Astrocyte of the spinal cord (primary cell): ENCODE measurements at places on chromosomes 16 and 17.

- peak; percentile 15 for DNase-seq
Observed at GRCh38 chr17:61556224-61557188, 34.5 kb downstream of the NACA2 start.

GRCh38 chr17:41015454-41015853 lies 6.5 kb upstream of the KRTAP3-1 start:
- no peak for DNase-seq

DNA sequence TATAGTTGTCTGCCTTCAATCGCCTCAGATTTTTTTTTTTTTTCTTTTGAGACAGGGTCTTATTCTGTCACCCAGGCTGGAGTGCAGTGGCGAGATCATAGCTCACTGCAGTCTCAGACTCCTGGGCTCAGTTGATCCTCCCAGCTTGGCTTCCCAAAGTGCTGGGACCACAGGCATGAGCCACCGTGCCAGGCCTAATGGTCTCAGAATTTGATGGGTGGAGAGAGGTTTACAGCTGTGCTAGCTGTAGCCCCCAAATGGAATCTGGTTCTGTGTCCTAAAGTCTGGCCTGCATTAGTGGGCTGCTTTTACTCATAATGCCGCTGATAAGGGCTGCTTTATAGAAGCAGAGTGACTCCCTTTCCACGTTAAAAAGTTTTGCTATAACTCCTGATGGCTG lies 5.1 kb downstream of the ZNRF1 start:
- DNase-seq: no peak

GRCh38 chr17:58667934-58668597 lies 23.8 kb downstream of the TEX14 start:
- peak; percentile 32 for DNase-seq

- peak; percentile 49 for DNase-seq
Observed at GRCh38 chr17:28346199-28346580, 10.6 kb downstream of the TNFAIP1 start.

- DNase-seq: no peak
Observed at GRCh38 chr17:61402073-61402541, 2.5 kb downstream of the TBX2 start.

DNA sequence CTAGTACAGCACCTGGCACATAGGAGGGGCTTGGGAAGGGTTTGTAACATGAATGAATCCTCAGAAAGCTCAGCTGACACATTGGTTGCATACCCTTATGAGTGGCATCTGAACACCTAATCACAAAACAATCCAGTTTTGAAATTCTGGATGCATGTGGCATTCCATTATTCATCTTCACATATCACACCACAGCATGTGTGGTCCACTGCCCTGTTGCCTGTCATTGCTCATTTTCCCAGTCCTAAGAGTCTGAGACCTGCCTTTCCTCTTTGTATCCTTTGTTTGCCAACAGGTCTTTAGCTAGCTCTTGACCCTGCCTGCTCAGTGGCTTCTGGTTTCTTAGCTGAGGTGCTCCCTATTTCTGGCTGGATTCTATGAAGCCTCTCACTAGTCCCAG lies 170.8 kb upstream of the ASIC2 start:
- no peak for DNase-seq

DNA sequence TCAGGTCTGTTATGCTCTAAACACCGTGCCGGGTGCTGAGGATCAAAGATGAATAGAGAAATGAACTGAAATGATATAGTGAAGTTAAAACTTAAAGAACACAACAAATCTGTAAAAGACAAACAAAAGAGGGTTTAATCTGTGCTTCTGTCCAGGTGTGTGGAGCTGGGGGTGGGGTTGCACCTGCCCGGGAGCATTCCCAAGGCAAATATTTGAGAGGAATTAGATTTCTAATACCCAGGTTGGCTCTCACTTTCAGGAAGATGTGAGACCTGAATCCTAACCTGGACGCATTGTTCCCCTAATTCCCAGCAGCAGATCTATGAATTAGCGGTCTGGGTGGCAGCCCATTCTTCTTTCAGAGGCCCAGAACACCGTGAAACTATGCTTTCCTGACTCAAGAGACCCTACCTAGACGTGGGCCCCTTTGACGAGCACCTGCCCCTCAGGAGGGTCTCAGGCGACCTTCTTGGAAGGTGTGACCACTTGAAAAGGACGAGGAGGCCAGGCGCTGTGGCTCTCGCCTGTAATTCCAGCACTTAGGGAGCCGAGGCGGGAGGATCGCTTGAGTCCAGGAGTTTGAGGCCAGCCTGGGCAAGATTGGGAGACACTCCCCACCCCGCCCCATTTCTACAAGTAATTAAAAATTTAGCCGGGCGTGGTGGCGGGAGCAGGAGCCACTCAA lies 677 bp upstream of the RANGRF start:
- DNase-seq: no peak
